Effector memory CD8-positive, alpha-beta T cell (primary cell): ENCODE measurements at places on chromosomes 11 and 22.

- DNase-seq, result no peak
Observed at GRCh38 chr22:39361496-39361895, 11.7 kb downstream of the SYNGR1 start.

DNA sequence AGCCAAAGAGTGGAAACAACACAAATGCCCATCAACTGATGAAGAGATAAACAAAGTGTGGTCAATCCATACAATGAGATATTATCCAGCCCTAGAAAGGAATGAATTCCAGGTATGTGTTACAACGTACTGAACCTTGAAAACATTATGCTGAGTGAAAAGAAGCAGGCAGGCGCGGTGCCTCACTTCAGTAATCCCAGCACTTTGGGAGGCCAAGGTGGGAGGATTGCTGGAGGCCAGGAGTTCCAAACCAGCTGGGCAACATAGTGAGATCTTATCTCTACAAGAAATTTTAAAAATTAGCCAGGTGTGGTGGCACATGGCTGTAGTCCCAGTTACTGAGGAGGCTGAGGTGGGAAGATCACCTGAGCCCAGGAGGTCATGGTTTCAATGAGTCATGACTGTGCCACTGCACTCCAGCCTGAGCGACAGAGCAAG lies 24.6 kb upstream of the TESMIN start:
- no peak for DNase-seq

GRCh38 chr11:111455291-111456085 lies 56.7 kb downstream of the BTG4 start:
- no peak for DNase-seq

DNA sequence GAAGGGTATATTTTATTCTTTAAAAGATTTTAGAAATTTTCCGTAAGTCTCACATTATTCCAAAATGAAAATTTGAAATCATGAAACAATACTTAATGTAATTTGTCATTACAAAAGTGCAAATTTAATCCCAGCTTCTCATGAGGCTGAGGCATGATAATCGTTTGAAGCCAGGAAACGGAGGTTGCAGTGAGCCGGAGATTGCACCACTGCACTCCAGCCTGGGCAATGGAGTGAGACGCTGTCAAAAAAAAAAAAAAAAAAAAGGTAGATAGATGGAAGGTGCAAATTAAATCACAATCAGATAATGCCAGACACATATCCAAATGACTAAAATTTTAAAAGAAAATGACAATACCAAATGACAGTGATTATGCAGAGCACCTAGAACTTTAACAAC lies 644.2 kb downstream of the FAM181B start:
- DNase-seq, result no peak

- DNase-seq, result no peak
Observed at GRCh38 chr11:122895563-122895962, 13.0 kb downstream of the JHY start.

GRCh38 chr22:23579870-23580575 lies at the start of gene IGLL1:
TSS of gene IGLL1 (minus strand) at chr22:23580290. CDS start at chr22:23580190, 100 bp downstream.
- DNase-seq, result no peak

GRCh38 chr11:134752964-134753770 lies 341.1 kb upstream of the B3GAT1 start:
- DNase-seq, result no peak

- DNase-seq, result no peak
Observed at GRCh38 chr22:29251981-29252911, 15.5 kb downstream of the RHBDD3 start.

DNA sequence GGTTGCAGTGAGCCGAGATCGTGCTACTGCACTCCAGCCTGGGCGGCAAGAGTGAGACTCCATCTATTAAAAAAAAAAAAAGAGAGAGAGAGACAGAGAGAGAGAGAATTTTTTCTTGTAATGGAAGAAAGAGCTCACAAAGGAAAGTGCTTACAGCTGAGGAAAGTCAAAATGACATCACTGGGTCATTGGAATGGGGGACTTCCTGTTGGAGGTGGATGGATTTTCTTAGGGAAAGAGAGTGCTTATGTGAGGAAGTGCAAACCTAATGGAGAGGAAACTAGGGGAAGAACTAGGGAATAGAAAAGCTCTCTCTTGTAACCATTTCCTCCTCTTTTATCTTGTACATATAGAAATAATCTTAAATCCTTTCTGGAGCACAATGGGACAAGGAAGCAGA lies 6.3 kb upstream of the PIWIL4 start:
- DNase-seq, result no peak

- no peak for DNase-seq
Observed at GRCh38 chr11:35235498-35235897, 96.5 kb downstream of the CD44 start.

DNA sequence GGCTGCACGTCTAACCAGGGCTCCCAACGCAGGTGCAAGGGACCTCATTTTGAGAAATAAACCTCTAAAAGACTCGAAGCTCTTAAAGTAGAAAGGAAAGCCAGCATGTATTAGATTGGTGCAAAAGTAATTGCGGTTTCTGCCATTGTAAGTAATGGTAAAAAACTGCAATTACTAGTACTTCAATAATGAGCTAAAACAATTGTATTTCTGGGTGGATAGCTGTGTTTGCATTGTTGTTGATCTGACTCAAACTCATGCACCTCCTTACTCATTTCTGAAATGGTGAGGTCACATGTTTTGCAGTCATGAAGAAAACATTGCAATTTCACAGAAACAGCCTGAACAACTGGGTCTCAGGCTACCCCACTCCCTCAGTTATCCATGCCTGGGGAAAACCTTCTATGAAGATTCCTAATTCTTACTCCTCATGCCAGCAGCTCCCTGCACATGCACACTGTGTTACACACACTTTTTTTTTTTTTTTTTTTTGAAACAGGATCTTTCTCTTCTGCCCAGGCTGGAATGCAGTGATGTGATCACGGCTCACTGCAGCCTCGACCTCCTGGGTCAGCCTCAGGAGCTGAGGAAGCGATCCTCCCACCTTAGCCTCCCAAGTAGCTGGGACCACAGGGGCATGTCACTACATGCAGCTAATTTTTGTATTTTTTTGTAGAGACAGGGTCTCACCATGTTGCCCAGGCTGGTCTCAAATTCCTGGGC lies 24.6 kb downstream of the VWCE start:
- no peak for DNase-seq

DNA sequence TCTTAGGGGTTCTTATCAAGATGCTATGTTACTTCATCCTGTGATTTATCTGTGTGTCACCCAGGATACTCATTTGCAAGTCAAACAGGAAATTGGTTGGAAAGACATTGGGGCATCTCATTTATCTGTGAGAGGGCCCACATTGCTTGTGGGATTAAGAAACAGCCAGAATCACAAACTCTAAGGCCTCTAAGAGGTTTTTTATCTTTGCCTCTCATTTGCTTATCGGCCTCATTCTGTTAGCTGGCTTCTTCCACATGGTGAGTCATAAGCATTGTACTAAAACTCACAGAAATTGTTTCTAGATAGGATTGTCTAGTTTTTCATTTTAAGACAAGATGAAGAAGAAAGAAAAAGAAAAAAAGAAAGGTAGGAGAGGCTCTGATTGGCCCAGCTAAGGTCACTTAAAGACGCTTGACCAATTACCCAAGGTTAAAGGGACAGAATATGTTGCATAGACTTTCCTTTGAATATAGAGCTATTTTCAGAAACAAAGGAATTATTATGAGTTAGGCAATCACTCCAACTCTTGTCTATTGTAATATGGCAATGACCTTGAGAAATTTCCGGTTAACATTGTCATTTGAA lies 121.9 kb downstream of the ARHGAP42 start:
- no peak for DNase-seq

DNA sequence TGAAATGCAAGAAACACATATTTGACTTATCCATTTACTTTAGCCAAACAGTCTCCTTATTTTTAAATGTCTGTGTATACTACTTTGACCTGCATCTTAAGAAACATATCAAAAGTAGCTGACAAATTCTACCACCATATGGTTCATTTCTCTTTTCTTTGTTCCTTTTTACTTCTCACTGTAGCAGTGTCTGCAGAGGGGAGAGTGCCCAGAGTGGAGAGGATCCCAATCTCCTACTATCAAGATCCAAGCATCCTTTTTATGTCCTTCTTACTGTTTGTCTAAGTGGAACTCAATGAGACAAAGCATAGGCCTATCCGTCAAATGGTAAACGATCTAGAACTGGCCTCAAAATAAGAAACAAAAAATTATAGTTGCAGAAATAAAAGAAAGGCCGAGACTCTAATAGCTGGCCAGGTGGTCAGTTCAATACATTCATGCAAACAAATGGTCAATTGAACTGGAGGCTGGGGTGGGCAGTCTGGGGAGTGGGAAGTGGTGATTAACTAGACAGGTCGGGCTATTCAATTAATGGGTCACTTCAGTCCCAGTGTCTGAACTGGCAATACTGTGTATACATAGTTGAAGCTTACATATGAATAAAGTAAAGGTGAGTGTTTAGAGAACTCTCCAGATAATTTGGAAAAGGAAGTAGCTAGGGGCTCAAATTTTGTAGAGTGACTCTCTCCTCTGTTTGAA lies 149.1 kb downstream of the MAML2 start:
- DNase-seq, result no peak

- no peak for DNase-seq
Observed at GRCh38 chr22:29477723-29478318, 2.2 kb upstream of the NEFH start.

DNA sequence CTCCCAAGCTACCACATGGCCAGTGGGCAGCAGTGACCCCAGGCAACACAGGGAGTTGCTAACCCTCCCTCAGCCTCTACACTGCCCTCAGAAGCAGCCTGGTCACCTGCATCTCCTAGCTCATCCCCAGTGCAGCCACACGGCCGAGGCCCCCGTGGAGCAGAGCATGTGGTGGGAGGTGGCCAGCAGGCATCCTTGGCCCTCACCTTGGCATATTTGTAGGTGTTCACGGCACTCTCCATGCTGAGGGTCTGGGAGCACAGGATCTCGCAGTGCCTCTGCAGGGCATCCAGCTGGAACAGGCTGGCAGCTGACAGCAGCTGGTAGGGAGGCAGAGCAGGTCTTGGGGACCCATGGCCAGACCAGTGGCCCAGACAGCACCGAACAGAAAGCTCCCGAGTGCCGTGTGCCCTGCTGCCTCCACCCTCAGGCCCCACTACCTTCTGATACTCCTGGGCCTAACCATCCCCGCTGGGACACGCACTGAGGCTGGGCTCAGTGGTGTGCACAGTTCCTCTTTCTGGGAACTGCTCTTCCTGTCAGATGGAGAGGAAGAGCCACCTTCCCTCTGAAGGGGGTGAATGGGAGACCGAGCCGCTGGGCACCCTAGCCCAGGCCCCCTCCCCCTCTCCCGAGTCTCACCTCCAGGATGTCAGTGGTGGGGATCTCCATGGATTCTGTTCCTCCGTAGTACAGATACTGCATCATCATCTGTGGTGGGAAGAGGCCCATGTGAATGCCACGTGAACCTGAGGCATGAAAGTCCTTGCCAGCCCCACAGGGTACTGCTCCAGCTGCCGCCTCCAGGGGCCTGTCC lies 48.8 kb downstream of the NAT10 start:
- DNase-seq, result no peak

- no peak for DNase-seq
Observed at GRCh38 chr11:60918939-60919265, 4.9 kb downstream of the TMEM109 start.

DNA sequence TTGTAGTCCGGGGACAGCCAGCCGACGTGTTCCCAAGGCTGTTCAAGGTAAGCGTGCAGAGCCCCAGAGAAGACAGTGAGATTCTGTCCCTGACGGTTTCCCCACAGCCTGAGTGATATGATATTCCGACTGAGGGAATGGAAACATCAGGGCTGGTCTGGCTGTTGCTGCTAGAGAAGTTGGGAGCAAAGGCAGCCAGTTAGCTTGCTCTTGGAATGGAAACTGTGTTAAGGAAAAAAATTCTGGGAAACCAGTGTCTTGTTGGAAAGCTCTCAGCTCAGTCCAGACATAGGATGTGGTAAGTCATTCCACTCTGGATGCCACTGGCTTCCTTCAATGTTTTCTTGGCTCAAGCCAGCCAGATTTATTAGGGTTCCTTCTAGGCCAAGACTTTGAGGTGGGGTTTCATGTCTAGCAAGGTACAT lies 8.8 kb downstream of the CRY2 start:
- DNase-seq, result no peak

DNA sequence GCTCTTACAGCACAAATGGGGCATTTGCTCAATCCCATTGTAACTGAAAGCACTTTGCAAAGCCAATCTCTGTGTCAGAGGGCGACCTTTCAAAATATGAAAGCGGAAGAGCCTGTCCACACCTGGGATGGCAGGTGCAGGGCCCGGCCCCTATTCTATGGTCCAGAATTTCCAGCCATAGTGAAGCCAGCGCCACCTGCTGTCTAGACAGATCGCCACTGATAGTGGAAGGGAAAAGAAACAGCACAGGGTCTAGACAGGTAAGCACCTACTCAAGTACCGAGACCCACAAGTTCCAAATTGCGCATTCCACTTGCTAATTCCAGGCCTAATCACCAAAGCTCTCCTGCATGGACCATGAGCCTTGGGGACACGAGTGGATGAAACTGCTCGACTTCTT lies 141.4 kb downstream of the NTM start:
- DNase-seq, result no peak

DNA sequence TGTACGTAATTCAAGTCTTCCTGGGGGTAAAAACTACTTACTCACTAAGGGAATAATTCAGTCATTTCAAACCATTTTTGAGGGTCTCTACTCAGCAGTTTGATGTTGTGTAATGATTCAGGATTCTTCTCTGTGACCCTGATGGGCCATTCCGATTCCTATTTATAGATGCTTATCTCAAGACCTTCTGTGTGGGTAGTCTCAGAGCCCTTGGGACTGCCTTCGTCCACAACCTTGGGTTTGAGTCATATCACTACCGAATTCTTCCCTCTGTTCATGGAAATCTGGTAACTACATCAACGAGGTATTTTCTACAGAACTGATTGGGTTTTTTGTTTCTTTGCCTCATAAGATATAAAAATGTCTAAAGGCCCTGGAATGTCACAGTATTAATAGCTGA lies 14.3 kb upstream of the CBX6 start:
- DNase-seq, result no peak

- peak; percentile 29 for DNase-seq
Observed at GRCh38 chr11:8006349-8006977, 19.3 kb downstream of the EIF3F start.

DNA sequence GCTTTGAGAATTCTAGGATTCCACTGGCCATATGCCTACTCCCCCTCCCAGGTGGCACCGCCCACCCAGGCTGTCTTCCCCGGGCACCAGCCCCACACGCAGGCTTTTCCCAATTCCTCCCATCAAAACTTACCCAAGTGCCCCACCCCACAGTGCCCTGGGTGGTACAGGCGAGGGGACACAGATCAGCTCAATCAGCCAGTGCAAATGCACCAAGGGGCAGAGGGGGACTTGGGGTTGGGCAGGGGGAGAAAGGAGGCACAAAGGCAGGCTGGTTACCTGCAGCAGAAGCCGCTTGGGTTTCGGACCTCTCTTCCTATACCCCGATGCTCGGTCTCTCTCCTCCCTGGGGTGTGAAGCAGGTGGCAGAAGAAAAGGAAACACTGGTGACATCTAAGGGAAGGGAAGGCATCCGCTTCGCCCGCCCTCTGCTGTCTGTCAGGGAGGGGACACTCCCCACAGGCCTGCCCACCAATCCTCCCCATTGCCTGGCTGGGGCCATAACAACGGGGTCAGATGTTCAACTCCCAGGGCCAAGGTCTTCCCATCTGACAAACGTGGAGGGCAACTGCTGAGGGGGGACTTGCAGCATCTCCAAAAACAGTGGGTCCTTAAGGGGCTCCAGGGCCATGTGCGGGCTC lies 14.0 kb downstream of the CBX7 start:
- no peak for DNase-seq

- DNase-seq, result no peak
Observed at GRCh38 chr11:12673601-12673923, 659 bp upstream of the TEAD1 start.
